Renal cortex interstitium (tissue), 15 donors: ENCODE measurements at places on chromosomes 16 and 17.

GRCh38 chr17:41565338-41565737, 6.5 kb downstream of the KRT9 start:
- DNase-seq, result no peak

GRCh38 chr17:73145641-73146040, 19.2 kb upstream of the SSTR2 start:
- no peak for DNase-seq

DNA sequence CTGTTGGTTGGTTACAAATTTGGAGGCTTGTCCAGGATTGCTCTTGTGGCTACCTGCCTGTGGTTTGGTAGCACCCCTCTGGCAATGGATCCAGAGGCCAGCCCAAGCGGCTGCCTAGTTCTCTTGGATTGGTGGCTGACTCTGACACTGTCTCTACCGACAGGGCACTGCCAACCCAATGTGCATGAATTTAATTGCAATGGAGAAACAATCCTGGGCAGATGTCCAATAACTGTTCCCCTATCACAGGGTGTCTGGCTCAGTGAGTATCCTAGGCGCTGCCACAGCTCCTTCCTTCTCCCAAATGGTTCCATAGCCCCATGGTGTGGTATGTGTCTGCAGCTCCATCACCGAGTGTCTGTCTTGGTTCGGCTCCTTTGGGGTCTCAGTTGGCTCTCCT, 19.5 kb downstream of the N4BP1 start:
- no peak for DNase-seq

DNA sequence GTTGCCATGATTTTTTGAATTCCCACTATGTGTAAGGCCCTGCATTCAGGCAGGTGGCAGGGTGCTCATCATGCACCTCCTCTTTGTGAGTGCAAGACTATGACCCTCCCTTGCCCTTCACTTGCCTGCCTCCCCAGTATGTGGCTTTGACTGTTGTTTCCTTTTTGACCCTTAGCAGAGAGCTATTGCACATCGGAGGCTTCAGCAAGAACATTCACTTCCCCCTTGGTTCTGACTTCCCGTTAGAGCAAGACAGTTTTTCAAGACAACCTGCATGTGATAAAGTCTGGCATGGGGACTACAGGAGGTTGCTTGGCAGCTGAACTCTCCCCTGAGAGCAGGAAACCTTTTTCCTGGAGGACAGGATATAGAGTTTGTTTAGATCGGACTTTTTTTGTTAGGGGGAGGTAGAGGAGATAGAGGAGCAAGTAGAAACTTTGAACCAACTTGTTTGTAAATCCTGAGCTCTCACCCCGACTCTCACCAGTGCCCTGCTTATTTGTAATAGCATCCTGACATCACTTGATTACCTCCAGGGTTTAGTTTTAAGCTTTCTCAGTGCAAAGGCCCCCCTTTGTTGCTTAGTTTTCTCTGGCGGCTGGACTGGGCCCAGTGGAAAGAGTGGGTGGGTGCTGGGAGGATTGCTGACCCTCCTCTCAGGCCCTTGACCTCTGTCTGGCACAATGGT, 34.3 kb downstream of the LIMD2 start:
- DNase-seq, result no peak

GRCh38 chr17:2222901-2223616, 80.5 kb downstream of the SMG6 start:
- no peak for DNase-seq
